8988T (cell line): ENCODE measurements at places on chromosomes 7 and 10.

DNA sequence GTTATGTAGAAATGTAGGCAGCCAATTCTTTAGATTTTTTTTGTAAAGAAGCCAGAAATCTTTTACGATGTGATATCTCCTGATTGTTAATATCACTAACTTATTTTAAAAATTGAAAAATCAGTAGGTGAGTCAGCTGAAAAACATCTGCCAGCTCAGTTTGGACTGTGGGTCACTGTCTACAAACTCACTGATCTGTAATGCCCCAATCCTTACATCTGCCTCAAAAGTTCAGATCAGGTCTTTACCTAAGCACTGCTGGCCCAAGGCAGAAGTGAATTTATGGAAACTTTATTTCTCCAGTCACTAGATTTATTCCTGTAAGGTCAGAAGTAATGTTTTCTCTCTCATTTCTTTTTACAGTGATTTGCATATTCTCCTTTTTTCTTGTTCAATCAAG, 31.0 kb upstream of the FAM13C start:
- DNase-seq, result no peak

DNA sequence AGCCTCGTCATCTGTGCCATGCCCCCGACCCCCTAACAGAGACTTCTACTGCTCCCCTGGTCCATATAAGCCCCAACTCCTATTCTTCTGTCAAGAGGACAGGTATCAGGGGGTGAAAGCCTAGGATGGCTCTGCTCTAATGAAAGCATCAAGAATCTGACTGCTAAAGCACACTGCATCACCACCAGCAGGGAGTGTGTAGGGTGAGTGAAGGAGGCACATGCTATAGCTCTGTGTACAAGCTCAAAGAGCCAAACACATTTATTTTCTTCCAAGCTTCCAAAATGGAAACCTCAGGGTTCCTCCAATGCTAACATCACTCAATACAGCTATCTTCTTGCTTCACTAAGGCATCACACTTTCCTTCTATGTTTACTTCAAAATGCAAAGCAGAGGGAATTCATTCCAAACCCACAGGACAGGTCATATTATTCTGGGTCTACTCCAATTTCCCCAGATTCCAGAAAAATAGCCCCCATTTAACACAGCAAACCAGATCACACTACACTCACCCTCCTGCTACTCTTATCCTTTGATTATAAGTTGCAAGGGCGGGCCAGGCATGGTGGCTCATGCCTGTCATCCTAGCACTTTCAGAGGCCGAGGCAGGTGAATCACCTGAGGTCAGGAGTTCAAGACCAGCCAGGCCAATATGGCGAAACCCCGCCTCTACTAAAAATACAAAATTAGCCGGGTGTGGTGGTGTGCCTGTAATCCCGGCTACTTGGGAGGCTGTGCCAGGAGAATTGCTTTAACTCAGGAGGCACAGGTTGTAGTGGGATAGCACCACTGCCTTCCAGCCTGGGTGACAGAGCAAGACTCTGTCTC, 36.6 kb downstream of the RHEB start:
- DNase-seq, result no peak

DNA sequence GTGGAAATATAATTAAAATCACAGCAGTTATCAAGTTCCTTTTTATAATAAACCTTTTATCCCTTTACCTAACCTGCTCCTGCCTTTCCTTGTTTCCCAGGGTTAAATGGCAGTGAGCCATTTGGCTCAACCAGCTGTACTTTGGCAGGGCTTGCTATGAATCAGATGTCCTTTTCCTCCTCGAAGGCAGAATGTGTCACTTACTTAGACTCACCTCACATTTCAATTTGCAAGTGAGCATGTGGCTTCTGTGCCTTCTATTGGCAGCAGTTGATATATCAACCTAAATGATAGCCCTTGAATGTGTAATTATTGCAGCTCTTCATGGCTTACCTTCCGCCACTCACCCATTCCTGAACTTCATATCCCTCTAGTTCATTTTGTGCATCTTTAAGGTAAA, 301.7 kb downstream of the CSTF2T start:
- no peak for DNase-seq

DNA sequence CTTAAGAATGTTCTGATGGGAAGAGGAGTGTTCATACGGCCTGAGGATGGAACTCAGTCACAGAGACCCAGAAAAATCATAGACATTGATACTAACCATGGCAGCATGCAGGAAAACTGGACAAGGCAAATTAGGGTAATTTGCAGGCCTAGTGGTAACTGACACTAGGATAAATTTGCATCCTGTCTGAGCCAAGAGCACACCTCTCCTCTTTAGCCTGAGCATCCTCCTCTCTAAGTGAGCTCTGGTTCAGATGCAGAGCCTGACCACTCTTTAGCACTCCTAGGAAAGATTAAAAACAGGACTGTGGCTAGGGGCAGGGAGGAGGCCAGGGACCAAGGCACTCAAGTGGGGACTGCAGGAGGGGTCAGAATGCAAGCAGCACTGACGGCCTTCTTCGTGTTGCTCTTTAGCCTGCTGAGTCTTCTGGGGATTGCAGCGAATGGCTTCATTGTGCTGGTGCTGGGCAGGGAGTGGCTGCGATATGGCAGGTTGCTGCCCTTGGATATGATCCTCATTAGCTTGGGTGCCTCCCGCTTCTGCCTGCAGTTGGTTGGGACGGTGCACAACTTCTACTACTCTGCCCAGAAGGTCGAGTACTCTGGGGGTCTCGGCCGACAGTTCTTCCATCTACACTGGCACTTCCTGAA, at the start of gene TAS2R41:
Gene TAS2R41 (plus strand): TSS at position 373 of the 650 bp plus-strand sequence. CDS start 0 bp downstream, at position 373.
- DNase-seq, result no peak

GRCh38 chr10:34413756-34414587, 401.1 kb downstream of the PARD3 start:
- no peak for DNase-seq

GRCh38 chr10:36448760-36449691, 676.4 kb upstream of the ANKRD30A start:
- DNase-seq, result no peak

DNA sequence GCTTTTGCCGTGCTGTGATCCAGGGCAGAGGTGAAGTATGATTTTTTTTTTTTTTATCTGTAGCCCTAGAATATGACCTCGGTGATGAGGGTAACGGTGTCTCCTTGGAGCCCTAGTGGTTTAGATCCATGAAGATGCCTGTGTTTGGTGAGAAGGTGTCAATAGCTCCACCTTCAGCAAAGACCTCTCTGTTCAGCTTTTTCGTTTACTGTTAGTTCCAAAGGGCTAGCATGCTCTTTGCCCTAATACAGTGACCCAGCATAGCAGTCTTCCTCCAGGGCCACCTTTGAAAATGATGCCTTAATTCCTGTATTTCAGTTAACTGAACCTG, 746 bp upstream of the MRPS16 start:
- no peak for DNase-seq

GRCh38 chr7:53110425-53110824, 75.0 kb downstream of the POM121L12 start:
- DNase-seq, result no peak

GRCh38 chr7:27712217-27712616, 27.7 kb upstream of the TAX1BP1 start:
- DNase-seq, result no peak

GRCh38 chr10:103504181-103504783, 10.8 kb downstream of the NEURL1 start:
- DNase-seq, result no peak

- DNase-seq, result no peak
Observed at GRCh38 chr10:49288341-49289065, 10.5 kb upstream of the C10orf71 start.

DNA sequence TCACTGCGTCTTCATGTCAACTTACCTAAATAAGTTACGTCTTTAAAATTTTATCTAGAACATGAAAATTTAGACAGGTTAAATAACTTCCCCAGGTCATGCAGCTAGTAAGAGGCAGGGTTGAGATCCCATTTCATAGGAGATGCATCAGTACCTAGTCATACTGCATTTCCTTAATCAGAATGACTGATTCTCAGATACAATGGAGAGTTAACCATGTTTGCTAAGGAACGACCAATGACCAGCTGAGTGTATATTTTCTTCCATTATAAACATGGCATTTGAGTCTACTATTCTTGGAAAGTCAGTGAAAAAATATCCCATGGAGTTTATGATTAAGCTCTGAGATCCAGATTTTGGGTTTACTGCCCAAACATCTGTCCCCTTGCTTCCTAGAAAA, 39.6 kb downstream of the ENTPD1 start:
- no peak for DNase-seq

GRCh38 chr7:147774461-147774860, 816.1 kb upstream of the C7orf33 start:
- DNase-seq, result no peak

DNA sequence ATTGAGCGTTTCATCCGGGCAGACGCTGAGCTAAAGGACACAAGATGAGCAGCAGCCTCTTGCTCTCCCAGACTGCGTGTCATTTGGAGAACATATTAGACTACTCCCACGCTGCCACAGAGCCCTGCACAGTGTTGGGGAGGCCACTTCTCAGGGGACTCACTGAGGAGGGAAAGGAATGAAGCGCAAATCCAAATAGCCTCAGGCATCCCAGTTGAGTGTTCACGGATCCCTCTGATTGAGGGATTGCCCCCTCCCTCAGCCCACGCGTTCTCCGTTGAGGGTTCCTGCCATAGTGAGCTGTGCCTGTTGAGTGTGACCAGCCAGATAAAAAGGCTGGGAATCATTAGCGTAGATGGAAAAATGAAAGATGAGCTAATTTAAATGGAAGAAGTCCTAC, 563.4 kb downstream of the ACTR3B start:
- DNase-seq, result no peak

DNA sequence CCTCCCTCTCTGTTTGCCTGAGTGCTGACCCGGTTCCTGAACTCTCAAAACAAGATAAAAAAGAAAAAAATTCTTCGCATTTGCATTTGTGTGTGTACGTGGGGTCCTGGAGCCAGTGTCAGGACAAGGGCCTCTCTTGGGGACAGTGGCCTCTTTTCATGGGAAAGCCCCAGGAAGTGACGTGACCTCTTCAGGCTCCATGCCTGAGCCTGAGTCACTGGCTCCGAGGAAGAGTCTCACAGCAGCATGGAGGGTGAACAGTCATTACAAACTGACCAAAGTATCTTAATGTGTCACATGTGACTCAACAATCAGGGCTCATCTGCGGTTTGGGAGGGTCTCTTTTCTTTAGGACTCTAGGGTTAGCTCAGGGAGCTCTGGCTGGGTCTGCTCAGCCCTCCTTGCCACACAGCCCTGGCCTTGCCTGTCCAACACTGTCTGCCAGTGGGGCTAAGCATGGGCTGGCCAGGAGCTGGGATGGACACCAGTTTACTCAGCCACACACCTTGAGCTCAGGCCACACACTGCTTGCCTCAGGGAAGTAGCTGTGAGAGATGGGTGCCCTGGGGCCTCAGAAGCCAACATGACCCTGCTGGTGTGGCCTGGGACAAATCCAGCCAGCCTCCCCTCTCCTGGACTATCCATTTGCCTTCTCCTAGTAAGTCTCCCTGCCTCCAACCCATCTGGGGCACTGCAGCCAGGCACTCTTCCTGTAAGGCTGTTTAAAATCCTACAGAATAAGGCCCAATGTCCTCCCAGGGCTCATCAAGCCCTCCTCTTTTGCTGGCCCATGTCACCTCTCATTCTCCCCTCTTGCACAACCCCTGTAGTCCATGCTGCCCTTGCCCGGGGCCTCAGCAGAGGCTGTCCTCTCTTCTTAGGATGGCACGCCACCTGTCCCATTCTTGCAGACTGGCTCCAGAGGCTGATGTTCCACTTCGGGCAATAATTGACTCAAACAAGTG, 10.5 kb downstream of the TMEM273 start:
- peak; percentile 59 for DNase-seq

DNA sequence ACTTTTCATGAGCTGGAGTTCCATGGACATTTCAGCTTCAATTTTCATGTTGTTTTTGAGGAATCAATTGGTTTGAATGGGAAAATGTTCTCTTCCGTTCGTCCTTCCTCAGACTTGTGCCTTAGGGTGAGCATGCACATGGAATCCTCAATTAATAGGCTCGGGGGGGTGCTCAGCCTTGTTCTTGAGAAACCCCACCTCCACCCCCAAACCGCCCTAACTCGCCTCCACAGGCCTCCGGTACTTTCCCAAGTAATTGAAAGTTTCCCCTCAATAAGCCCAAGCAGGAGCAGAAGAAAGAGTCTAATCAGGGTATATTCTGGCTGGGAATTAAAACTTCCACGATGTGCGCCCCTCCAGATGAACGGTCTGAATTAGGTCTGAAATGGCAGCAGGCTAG, 945.2 kb downstream of the GRID1 start:
- no peak for DNase-seq

GRCh38 chr10:93630625-93631557, 18.6 kb downstream of the PDE6C start:
- DNase-seq, result no peak

DNA sequence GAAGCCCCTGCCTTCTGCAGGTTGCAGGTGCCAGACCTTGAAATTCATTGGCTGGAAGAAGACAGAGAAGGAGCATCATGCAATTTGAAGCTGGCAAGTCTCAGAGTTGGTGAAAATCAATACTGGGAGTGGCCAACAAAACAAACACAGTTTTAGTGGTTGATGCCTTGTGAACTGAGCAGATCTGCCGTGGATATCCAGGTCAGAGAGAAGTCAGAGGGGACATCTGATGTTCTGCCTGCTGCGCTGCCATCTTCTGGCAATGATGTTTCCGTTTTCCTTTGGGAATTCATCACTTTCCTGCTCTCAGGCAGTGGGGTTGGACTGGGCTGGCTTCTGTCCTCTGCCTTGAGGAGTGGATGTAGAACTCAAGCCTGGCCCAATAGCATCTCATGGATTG, 132.0 kb downstream of the RPS24 start:
- no peak for DNase-seq

- no peak for DNase-seq
Observed at GRCh38 chr7:158664406-158664805, 40.2 kb downstream of the NCAPG2 start.

DNA sequence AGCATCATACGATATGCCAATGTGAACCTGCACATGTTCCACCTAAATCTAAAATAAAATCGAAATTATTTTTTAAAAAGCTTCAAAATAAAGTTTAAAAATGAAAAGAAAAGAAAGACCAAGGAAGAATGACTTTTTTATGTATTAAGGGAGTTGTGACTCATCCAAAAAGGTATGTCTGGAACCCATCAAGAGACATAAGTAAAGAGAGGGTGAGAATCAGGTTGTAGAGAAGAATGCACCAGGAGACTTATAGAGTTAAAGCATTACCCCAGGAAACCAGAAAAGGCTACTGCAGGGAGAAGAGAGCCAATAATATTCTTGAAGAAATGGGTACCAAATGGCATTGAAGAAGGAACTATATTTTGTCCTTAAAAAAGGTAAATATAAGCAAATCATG, 69.8 kb downstream of the CTTNBP2 start:
- no peak for DNase-seq

GRCh38 chr7:113731571-113731970, 187.2 kb downstream of the PPP1R3A start:
- no peak for DNase-seq

GRCh38 chr10:130934293-130935127, 377.0 kb downstream of the TCERG1L start:
- DNase-seq, result no peak

DNA sequence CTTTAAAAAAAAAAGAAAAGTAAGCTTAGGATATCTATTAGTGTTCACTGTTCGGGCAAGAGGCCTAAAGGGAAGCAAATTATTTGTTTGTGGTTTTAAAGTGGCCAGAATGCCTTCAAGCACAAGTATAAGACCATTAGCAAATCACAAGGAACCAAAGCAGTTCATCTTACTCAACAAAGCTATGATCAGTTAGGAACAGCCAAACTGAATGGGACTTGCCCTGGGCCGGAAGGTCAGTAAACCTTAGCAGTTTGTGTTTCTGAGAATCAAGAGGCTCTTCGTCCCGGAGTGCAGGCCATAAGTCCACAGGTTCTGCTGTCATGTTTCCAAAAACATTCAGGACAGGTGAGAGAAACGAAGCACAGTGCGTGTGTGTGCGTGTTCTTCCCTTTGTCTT, 4.5 kb downstream of the FBXW4 start:
- no peak for DNase-seq

- no peak for DNase-seq
Observed at GRCh38 chr10:16787361-16787791, 29.8 kb downstream of the RSU1 start.
